T-helper 17 cell (primary cell): ENCODE measurements at places on chromosomes 2 and 18. TPM values are rescaled to one million over a fixed set of nuclear protein-coding genes. Genes with fewer than 3 reads are reported as not detected.

FKBP7 gene
- not detected for total RNA-seq

AKAIN1 gene
- total RNA-seq = not detected

DTNA gene
- total RNA-seq = not detected

DNA sequence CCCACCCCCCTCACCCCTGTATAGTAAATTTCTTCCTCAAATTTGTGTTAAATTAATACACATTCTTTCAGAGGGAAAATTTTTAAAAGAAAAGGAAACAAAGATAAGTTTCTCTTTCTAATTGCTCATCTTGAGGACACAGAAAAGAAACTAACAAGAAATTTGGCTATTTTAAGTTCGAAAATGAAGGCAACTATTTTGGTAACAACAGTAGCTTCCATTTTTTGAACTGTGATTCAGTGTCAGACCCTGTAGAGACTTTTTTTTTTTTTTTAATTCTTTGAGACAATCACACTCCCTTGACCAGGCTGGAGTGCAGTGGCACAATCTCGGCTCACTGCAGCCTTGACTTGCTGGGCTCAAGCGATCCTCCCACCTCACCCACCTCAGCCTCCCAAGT lies 194.9 kb downstream of the SS18 start:
- H3K27me3 ChIP-seq = peaks cover 29% of the 10 kb centered on the region
- no peaks in the 10 kb centered on the region for H3K36me3 ChIP-seq
- H3K4me1 ChIP-seq = peaks cover 3% of the 10 kb centered on the region
- H3K4me3 ChIP-seq = no peak overlapping the region
- no peak overlapping the region for H3K27ac ChIP-seq
- no peak for DNase-seq

DNA sequence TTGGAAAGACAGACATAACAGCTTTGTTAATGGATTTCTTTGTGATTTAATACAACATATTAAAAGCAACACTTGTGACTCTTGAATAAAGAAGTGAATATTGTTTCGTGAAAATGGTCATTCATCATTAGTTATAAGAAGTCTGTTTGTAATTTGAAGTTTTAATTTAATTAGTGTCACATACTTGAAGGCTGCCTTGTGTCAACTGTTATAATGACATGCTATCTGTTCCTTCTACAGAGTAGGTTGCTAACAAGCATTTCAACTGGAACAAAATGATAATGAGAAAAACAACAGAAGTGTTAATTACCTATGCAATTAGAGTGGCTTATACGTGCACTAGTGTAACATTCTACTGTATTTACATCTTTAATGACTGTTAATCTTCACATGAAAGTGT lies 624.7 kb downstream of the LRP1B start:
- no peak overlapping the region for H3K4me3 ChIP-seq
- H3K27me3 ChIP-seq = no peaks in the 10 kb centered on the region
- H3K27ac ChIP-seq = no peak overlapping the region
- no peaks in the 10 kb centered on the region for H3K4me1 ChIP-seq

GRCh38 chr2:135948141-135948540 lies 37.3 kb downstream of the DARS1 start:
- no peak for DNase-seq
- H3K27ac ChIP-seq = peak overlapping the region; percentile 98
- peaks cover 8% of the 10 kb centered on the region for H3K36me3 ChIP-seq
- peaks cover 34% of the 10 kb centered on the region for H3K4me1 ChIP-seq
- H3K4me3 ChIP-seq = peak overlapping the region; percentile 74
- no peaks in the 10 kb centered on the region for H3K27me3 ChIP-seq

DNA sequence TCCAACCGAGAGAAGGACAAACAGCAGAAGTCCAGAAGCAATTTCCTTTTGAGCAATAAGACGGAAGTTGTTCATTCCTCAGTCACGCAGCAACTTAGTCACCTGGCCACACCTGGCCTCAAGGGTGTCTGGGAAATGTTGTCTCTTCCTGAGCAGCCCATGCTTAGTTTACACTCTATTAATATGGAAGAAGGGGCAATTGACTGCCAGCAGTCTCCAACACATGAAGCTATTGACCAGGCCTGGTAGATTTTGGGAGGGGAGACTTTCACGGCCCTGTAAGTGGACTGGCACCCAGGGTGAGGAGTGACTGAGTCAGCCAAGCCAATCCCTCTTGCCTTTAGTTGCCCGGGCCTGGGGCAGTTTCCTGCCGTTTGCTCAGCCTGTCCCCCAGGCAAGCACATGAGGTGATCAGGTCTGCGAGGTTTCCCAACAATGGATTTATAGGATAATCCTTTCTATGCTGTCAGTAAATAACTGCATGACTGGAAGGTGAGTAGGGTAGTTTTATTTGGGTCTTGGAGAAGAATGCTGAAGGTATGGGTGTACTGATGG lies 43.8 kb upstream of the PPP4R1 start:
- no peak overlapping the region for H3K4me3 ChIP-seq
- H3K27me3 ChIP-seq = peaks cover 14% of the 10 kb centered on the region
- peaks cover 2% of the 10 kb centered on the region for H3K36me3 ChIP-seq
- H3K27ac ChIP-seq = no peak overlapping the region
- H3K4me1 ChIP-seq = no peaks in the 10 kb centered on the region

- H3K4me1 ChIP-seq = peaks cover 15% of the 10 kb centered on the region
- no peak for DNase-seq
- H3K27me3 ChIP-seq = no peaks in the 10 kb centered on the region
- no peak overlapping the region for H3K4me3 ChIP-seq
Measured at GRCh38 chr2:171394164-171394740, 39.5 kb downstream of the METTL8 start.

- peaks cover 15% of the 10 kb centered on the region for H3K27me3 ChIP-seq
- peaks cover 10% of the 10 kb centered on the region for H3K4me1 ChIP-seq
- H3K36me3 ChIP-seq = no peaks in the 10 kb centered on the region
- H3K27ac ChIP-seq = no peak overlapping the region
- no peak overlapping the region for H3K4me3 ChIP-seq
- DNase-seq = no peak
Measured at GRCh38 chr2:232878855-232879617, 9.0 kb downstream of the SNORC start.

DNA sequence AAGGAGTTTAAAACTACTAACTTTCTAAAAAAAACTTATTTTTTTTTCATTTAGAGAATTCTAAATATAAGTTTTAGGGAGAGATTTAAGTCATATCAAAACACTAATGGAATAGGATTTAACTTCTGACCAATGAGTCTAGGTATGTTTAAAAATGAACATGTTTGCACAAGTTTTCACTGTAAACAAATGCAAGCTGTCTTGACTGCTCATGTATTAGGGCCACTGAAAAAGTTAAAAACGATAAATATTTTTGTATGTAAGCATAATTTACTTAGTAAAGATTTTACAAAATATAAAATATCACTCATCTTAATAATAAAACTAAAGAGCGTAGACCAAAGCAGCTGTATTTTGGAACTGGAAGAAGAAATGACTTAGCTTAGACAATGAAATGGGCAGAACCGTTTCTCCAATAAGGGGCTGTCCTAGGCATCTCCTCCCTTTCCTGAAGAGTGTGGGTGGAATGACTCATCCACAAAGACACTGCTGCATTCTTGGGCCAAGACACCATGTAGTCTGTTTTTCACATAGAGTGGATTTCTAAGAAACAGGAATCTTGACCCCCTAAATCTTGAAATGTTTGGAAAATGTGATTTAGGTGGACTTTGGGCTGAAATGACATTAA lies 118.8 kb downstream of the MEP1B start:
- DNase-seq = no peak
- no peaks in the 10 kb centered on the region for H3K36me3 ChIP-seq
- no peak overlapping the region for H3K27ac ChIP-seq
- peaks cover 9% of the 10 kb centered on the region for H3K27me3 ChIP-seq
